ENCODE measurements at places on chromosomes 1 and 21.

DNA sequence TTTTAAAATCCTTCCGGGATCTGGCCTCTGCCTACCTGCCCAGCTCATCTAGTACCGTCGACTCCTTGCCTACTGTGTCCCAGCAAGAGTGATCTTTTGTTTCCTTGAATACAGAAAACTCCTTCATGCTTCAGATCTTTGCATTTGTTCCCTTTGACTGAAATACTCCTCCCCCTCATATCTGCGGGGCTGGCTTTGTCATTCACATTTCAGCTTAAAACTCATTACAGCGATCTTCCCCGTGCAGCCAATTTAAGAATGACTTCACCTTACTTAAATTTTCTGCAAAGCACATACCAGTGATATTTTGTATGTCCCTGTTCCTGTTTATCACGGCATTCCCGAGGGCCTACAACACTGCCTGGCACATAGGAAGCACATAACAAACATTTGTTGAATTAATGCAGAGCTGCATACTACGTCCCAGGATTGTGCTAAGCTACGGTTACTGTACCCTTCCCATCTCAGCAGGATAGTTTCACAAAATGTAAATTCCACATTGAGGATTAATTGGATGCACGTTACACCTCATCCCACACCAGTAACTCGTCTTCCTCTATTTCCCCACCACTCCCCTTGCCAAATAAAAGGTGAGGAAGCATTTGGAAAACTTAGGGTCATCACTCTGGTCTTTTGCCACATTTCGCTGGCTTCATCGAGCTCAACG, 837 bp upstream of the DESI2 start:
- DNase-seq, result no peak

- no peak for DNase-seq
These were observed 47.4 kb downstream of the PRKCZ start for GRCh38 chr1:2097386-2098300.

DNA sequence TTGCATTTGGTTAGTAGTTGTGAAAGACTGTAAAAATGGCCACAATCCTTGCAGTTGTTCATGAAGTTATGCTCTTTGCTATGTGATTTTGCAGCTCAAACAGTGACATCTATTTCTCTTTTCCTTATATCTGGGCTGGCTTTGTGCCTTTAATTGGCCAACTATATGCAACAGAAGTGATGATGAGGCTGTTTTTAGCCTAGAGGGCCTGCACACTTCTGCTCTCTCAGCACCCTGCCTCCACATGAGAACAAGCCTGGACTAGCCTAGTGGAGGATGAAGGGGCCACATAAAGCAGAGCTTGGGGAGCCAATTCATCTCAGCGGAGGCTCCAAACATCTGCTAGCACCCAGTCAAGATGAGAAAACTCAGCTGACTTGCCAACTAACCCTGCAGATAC, 339.8 kb downstream of the OMA1 start:
- no peak for DNase-seq

DNA sequence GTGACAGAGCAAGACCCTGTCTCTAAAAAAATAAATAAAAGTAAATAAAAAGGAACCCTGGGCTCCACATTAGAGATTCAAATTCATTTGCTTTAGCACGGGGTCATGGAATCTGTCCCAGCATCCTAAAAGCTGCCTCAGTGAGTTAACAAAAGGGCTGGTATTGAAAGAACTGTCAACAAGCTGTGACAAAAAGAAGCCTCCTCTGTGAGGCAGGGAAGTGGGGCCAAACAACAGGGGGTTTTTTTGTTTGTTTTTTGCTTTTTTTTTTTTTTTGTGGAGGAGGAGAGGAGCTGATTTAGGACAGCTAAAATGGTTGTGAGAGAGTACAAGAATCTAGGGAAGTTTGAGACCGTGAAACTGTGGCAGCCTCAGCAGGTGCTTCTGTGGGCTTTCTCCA, 115.7 kb downstream of the LIPI start:
- no peak for DNase-seq

DNA sequence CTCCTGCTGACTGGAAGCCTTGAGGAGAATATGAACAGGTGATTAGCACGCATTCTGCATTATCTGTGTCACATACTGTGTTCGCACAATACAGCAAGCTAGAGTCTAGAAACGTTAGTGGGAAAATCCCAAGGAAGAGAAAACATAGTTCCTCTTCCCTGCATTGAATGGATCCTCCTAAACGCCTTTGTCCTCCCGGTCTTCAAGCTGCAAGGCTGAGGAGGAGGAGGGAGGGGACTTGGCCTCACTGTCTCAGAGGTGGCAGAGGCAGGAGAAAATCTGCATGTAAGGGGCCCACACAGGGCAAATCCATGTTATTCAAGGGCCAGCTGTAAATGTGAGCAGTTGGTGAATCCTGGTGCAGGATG, 34.4 kb downstream of the WNT9A start:
- DNase-seq, result no peak

DNA sequence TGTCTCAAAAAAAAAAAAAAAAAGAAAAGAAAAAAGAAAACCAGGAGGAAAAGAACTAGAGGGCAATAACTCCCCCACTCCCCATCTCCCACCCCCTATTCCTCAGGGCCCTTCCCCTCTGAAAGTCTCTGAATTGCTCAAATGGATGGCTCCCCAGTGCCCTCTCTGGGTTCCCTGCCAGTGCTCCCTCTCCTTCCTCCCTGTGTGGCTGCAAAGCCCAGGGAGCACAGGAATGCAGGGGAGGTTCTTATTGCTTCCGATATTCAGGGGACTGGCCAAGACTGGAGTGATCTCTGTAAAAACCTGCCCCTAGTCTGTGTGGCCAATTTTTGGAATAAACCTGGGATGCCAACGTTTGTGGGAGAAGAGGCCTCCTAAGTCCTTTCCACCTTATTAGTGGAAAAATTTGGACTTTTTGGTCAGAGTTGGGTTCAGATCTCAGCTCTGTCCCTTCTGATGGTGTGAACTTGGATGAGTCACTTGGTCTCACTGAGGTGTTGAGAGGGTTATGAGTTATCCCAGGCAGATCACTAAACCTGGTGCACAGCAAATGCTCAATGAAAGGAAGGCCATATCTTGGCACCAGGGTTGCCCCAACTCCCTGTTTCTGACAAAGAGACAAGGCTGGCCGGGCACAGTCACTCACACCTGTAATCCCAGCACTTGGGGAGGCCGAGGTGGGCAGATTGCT, 13.4 kb upstream of the ARHGEF10L start:
- DNase-seq, result no peak
